ENCODE measurements at places on chromosomes 16 and 17. TPM values are rescaled to one million over a fixed set of nuclear protein-coding genes. Genes with fewer than 3 reads are reported as not detected.
A peak's percentile ranks its signal among the peaks of the same experiment; 100 is the strongest.

DNA sequence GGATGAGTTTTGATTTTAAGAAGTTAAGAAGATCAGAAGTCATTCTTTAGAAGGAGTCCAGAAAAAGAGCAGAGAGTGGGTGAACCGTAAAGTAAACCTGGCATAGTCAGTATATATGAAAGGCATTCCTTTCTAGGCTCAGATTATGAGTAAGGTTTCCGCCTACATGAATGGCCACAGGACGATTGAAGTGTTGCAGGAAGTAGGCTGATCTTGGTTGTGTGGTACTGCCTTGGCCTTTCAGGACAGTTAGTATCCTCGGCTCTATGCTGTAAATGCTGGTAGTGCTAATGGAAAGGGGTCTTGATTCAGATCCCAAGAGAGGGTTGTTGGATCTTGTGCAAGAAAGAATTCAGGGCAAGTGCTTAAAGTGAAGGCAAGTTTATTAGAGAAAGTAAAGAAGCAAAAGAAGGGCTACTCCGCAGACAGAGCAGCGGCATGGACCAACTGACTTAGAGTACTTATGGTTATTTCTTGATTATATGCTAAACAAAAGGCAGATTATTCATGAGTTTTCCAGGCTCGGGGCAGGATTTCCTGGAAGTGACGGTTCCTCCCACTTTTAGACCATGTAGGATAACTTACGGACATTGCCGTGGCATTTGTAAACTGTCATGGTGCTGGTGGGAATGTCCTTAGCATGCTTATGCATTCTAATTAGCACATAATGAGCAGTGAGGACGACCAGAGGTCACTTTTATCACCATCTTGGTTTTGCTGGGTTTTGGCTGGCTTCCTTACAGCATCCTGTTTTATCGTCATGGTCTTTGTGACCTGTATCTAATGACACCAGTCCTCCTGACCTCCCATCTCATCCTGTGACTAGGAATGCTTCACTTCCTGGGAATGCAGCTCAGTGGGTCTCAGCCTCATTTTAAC is 164.8 kb downstream of the SNX29 start:
- DNase-seq, result peak; percentile 4

DNA sequence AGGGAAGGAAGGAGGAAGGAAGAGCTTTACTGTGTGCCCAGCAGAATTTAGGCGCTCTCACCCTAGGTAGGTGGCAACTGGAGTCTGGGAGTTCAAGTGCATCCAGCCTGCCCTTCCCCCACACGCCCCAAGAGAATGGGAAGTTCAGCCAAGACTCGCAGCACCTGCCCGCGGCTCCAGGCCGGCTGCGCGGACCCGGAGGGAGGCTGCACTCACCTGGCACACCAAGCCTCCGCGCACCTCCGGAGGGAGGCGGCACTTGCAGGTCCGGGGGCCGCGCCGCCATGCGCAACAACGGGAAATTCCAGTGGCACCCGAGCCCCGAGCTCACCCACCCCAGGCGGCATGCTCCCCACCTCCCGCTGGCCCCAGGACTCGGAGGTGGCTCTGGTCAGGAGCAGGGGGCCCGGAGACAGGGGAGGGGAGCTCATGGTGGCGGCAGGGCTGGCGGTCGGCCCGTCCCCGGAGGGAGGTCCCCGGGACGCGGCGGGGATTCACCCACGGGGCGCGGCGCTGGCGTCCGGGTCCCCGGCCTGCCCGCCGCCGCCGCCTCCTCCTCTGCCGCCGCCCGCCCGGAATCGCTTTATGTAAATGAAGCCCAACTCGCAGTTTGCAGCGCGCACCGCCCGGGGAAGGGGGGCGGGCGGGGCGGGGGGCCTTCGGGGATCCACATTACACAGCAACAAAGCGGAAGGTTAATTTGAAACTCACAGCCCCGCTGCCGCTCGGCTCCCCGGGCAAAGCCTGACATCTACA is at the start of gene ZFHX3:
Gene ZFHX3, minus strand, starts transcription at position 593 of the 756 bp plus-strand sequence. CDS start 87,983 bp downstream, outside the sequence.
- peak; percentile 67 for DNase-seq

- DNase-seq, result no peak
Observed at GRCh38 chr16:56919099-56919800, 12.7 kb upstream of the HERPUD1 start.

GRCh38 chr16:4336701-4337539 is 14.2 kb downstream of the PAM16 start:
- no peak for DNase-seq

- DNase-seq, result no peak
Observed at GRCh38 chr17:78173097-78173715, 4.8 kb downstream of the SYNGR2 start.

DNA sequence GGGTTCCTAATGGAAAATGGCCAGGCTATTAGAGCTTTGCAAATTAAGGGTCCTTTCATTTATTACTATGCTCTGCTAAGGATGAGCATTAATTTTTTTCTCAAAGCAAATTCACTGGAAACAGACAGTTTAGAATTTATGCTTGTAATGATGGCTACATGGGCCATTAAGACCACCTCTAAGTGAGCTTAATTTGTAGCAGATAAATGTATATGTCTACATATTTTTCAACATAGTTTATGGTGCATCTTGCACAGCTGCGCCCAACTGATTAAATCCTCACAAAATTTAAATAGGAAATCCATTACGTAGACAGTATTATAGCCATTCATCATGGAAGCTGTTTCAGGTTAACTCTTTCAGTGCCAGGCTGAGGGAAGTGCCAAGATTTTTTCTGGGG is 220.9 kb downstream of the CBLN1 start:
- no peak for DNase-seq

DNA sequence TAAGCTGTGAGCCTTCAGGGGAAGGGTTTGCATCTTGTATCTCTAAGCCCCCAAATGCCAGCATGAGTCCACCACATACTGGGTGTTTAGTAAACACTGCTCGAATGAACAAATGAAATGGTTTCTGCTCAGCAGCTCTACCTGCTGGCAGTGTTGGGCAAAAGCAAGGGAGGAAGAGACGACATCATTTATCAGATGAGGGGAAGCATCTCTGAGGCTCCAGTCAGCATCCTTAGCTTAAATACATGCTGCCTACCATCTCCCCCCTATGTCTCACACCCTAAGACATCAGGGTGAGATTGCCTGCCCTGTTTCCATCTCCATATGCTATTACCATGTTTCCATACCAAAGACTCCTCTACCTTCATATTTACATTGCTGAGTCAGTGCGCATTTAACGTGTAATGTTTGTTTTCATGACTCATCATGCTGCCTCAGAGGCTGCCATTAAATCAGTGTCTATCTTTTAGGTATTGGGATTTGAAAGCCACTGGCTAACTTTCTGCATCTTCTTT is 379.8 kb downstream of the UTP18 start:
- DNase-seq, result no peak

GRCh38 chr17:2235792-2236366 is 67.7 kb downstream of the SMG6 start:
- no peak for DNase-seq

GRCh38 chr17:74204474-74204873 is 996 bp downstream of the RPL38 start:
- DNase-seq, result no peak

GRCh38 chr17:43598357-43599045 is 52.4 kb upstream of the ETV4 start:
- DNase-seq, result no peak

DNA sequence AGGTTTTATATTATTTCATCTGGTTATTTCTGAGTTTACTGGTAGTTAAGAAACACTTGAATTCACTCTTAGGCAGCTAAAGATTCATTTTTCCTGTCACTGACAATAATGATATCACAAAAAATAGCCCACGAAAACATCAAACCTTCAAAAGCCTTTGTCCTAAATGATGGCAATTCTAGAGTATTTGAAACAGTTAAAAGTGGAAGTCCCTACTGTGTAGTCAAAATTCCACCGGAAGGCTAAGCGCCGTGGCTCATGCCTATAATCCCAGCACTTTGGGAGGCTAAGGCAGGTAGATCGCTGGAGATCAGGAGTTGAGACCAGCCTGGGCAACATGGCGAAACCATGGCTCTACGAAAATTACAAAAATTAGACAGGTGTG is 103.5 kb downstream of the HIC1 start:
- DNase-seq, result no peak

DNA sequence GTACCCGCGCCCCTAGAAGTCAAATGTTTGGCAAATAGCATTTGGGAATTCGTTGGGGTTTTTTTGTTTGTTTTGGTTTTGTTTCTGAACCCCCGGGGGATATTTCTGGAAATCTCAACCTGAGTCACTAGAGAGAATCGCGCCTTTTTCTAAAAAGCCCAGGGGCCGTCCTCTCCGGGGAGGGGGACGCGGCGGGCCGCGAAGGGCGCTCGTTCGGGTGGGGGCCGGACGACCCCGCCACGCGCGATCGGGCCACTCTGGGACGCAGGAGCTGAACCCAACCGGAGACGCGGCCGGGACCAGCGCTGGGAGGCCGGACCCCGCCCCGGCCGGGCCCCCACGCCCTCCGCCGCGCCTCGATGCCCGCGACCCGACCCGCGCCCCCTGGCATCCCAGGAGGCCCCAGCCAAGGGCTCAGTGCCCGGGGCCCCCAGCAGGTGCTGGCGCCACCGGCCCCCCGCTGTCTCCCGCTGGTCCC is 302 bp downstream of the LITAF start:
- no peak for DNase-seq

- no peak for DNase-seq
Observed at GRCh38 chr17:75507733-75508719, 7.3 kb downstream of the CASKIN2 start.

GRCh38 chr16:87114832-87115231 is 202.4 kb downstream of the C16orf95 start:
- no peak for DNase-seq

GRCh38 chr16:50235581-50235980 is 30.8 kb upstream of the ADCY7 start:
- no peak for DNase-seq

GRCh38 chr17:43532581-43532980 is 13.6 kb downstream of the ETV4 start:
- no peak for DNase-seq

DNA sequence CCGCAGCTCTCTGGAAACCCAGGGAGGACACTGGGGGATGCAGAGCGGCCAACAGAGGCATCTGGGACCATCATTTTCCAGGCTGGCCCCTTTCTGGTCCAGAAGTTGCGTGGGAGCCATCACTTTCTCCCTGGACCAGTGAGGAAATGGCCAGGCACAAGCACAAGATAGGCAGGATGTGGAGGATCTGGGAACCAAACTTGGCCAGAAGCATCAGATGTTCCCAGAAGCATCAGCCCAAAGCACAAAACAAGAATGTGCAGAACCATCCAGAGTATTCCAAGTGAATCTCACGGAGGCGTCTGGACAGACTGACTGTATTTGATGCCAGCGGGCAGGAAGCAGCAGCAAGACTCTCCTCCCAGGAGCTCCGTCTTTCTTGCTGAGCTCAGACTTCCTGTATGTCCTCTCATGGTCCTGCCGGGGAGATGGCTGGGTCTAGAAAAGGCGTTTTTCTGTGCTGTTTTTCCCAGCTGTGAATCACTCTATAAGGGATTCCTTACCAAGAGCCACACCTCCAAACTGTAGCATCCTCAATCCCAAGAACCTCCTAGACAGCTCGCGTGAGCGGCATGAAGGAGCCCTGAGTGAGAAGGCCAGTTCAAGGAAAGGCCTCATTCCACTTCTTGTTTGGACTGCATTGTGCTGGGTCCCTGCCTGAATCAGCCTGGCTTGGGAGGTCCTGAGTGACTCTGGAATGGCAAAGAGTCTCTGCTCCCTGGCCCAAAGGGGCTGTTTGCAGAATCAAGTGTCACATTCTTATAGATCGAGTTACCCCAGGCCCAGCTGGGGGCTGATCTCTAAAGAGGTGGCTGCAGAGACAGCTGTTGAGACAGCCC is 49.5 kb upstream of the MTSS2 start:
- DNase-seq, result peak; percentile 75

DNA sequence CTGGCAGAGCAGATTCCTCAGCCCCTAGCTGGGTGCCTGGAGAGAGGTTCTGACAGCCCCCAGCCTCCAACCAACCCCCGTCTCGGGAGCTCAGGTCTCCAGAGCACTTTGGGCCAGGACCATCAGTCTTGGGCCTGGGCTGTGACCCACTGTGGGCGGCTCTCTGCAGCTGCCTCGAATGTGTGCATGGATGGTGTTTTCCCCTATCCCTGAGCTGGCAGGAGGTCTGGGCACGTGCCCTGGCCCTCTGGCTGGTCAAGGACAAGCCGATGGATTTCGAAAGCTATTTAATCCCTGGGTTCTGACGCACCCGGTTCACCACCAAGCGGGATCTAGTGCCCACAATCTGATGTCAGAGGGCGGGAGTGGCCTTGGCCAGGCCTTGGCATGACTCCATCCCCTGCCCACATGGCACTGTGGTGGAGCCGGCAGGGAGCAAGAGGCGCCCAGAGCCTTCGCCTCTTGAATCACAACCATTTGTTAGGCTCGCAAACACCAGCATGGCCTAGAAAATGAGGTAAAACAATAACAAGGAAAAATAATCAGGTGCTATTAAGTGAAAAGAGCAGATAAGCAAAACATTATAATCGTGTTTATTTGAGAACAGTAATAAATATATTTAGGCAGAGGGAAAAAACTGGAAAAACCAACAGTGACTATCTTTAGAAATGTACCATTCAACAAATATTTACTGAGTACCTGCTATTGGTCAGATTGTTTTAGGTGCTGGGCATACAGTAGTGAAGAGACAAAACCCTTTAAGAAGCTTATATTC is 69.3 kb upstream of the TOB1 start:
- DNase-seq, result peak; percentile 98

DNA sequence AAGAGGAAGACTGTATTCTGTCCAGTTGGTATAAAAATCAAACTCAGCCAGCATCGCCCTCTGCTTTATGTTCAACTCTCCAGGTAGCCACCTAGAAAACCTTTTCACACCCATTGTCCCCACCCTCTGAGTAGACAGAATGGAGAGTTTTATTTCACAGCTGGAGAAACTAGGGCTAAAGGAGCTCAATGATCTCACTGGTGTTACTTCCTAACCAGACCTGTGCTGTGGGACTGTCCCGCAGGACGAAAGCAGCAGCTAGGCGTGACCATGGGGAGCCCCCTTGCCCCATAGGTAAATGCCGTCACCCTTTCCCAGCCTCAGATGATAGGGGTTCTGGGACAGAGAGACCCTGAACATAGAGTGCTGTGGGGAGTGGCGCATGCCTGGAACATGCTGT is 67.7 kb downstream of the CYLD start:
- DNase-seq, result no peak

GRCh38 chr16:35344012-35344762 is 1884.8 kb downstream of the TP53TG3F start:
- DNase-seq, result no peak

GRCh38 chr17:11852912-11853311 is 144.4 kb downstream of the ZNF18 start:
- DNase-seq, result no peak

DNA sequence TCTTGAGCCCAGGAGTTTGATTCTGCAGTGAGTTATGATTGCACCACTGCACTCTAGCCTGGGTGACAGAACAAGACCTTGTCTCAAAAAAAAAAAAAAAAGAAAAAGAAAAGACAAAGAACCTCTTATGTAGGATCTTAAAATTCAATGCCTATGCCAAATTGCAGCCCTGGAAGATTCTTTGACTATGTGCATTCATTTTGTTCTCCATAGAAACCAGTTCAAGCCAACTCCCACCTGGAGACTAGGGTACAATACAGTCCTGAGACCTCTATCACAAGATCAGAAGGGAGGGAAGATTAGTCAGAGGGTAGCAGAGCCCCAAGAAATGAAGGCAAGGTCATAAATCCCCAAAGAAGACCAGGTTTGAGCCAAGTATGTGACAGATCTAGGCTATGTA is 90.6 kb upstream of the HAS3 start:
- DNase-seq, result no peak

TMEM231 gene
- total RNA-seq, result 8.3 TPM

PVALEF gene
- not detected for total RNA-seq

SMYD4 gene
- total RNA-seq, result 10.6 TPM

TELO2 gene
- 30.3 TPM for total RNA-seq

MEIOC gene
- not detected for total RNA-seq

NEUROD2 gene
- total RNA-seq, result not detected

GCGR gene
- total RNA-seq, result not detected

KCNH4 gene
- total RNA-seq, result not detected

CD300LB gene
- total RNA-seq, result not detected
